ENCODE measurements at places on chromosomes 5 and 9. TPM values are rescaled to one million over a fixed set of nuclear protein-coding genes. Genes with fewer than 3 reads are reported as not detected.

DNA sequence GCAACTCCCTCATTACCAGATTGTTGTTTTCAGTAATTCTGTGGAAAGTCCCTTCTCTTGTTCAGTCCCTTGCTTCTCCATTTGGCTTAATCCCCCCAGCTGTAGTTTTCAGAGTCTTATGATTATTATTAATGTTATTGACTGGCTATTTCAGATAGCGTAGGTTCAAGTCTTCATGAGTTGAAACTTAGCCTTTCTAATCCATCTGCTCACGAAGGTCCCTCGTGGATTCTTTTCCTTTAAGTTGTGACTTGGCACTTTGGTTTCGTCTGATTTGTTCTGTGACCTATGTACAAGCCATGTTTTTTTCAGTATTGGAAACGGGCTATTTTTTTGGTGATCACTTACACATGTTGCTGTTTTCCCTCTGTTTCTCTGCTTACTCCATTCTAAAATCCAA lies 260.3 kb downstream of the TMEM167A start:
- no peak for DNase-seq

DNA sequence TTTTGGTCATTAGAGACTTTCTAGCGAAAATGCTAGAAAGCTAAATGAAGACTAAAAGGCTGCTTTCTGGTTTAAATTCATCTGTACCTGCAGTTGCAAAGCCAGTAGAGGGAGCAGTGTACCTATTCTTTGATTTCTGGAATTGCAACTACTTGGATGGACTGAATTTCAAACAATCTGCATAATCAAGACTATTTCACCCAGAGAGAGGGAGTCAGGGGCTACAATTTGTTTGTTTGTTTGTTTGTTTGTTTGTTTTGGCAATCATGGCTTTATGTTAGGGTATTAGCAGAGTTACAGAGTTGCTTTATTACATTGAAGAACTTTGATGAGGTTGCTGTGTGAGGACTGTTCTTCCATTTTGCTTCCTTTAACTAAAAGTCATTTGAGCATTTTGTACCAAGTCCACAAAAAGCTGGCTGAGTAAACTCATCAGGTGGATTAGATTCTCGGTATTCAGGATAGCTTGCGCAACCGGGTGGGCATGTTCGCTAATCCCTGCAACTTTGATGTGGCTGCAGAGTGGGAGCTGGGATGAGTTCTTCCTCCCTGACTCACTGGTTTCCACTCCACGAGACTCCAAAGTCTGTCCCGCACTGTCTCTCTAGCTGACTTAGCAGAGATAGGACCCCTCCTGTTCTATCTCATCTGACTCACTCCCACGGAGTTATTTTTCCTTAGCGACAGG lies 80.0 kb upstream of the TUT7 start:
- DNase-seq, result no peak

- DNase-seq, result peak; percentile 74
These were observed 1.2 kb downstream of the MIER3 start for GRCh38 chr5:56950626-56951125.

DNA sequence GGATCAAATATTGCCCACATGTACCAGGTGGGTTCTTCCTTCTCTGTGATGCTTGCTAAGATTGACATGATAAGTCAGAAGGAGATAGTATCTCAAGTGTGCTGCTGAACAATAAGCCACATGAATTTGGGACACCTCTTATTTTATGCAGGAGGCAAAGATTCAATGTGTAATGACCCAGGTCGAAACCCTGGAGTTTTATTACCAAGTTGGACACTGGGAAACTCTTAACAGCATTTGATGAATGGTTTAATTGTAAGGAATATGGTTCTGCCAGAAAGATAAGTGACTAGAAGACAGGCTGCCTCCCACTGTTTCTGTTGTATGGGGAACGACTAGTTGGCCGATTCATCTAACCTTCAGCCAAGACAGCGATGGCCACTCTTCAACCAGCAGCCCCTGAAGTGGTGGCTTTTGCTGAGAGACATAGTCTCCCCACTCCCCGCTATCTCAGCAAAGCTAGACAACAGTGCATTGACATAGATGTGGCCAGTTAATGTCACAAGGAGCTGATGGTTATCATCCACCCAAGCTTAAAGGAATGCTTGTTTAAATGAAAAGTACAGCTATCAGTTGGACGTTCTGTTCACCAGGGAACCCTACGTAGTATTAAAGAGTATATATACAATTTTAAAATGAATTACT lies 407.7 kb downstream of the KDM4C start:
- DNase-seq, result no peak

HMCN2 gene
- total RNA-seq, result 8.6 TPM

SLC1A3 gene
- total RNA-seq, result 27.8 TPM

DNA sequence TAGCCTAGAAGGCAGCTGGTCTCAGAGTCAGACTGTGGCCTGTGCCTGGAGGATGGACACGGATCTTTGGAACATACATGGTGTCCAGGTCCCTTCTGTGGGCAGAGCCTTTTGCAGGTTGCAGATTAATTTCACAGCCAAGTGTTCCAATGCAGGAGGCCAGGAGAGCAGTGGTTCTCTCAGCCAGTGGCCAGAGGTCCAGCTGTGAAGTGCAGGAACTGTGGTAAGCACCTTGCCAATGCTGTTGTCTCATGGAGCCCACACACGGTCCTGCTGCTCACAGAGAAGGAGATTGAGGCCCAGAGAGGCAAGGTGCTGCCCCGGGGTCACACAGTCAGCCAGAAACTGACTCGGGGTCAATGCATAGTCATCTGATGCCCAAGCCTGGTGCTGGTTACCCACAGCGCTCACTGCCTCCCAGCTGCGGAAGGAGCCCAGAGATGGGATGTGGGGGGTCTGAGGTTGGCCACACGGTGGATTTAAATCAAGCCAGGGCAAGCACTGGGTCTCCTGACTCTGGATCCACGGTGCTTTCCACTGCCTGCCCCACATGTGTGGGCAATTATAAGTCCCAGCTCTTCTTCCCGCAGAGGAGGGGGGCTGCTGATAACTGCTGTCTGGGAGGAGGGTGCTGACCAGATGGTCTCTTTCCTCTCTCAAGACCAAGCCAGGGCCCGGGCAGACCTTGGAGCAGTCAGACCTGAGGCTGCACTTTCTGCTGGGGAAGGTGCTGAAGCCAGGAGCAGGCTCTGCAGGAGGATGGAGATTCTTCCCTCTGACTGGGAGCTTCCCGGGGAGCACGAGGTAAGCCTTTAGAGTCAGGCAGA lies 2.8 kb downstream of the PDGFRB start:
- no peak for DNase-seq

GRCh38 chr5:10250806-10251276 lies 761 bp downstream of the CCT5 start:
- DNase-seq, result peak; percentile 28

GRCh38 chr5:106874974-106875373 lies 795.8 kb downstream of the EFNA5 start:
- DNase-seq, result no peak

GRCh38 chr5:5505815-5506214 lies 83.3 kb downstream of the ICE1 start:
- DNase-seq, result no peak

PRRT1B gene
- total RNA-seq, result 1.0 TPM

GRCh38 chr5:140338908-140339307 lies 7.5 kb downstream of the HBEGF start:
- no peak for DNase-seq

DNA sequence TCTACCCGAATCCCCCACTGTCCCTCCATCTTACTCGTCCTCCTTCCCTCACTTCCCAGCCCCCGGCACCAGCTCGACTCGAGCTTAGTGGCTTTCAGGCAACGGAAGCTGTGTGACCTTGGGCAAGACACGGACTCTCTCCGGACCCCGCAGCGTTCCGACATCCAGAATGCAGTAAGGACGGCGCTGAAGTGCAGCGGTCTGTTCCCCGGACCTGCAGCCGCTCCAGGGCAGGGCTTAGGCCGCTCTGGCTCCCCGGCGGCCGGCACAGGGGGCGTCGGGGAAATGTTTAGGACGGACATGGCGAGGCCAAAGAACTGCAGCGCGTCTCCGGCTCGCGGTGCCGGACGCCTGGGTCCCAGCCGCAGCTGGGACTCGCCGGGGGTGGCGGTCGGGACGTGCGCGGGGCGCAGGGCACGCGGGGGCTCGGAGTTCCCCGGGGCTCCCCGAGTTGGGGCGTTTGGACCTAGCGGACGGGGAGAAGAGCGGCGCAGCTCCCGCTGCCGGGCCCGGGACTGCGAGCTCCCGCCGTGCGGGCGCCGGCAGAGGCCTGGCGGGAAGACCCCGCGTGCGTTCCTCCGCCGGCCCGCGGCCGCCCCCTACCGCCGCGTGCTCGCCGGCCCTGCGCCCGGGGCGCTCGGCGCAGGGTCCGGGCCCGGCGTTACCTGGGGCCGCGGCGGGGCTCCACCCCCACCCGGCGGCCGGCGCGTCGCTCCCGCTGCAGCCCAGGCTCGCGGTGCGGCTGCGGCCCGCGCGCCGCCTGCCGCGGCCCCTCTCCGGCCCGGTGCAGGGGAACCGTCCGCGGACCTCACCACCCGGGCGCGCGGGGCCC lies 5.6 kb upstream of the RNF44 start:
- peak; percentile 80 for DNase-seq

DNA sequence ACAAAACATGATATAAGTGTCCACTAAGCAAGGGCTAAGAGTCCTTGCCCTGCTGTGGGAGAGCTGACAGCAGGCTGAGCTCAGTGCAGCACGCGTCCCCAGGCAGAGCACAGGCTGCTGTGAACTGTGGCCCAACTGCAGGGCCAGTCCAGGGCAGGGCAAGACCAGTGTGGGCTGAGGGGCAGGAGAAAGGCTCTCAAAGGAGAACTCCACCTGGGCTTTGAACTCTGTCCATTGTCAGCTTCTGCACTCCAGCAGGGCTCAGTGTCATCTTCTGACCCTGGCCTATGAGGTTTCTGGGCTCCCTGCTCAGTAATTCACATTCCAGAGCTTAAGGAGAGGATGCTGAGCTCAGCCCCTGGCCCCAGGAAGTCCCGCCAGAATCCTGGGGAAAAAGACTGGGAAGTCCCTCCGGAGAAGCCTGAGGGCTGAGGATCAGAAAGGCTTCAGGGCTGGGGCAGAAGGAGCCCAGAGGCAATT lies 37.4 kb downstream of the LHFPL2 start:
- DNase-seq, result no peak

GRCh38 chr9:120892748-120893610 lies 16.0 kb upstream of the PHF19 start:
- no peak for DNase-seq

DNA sequence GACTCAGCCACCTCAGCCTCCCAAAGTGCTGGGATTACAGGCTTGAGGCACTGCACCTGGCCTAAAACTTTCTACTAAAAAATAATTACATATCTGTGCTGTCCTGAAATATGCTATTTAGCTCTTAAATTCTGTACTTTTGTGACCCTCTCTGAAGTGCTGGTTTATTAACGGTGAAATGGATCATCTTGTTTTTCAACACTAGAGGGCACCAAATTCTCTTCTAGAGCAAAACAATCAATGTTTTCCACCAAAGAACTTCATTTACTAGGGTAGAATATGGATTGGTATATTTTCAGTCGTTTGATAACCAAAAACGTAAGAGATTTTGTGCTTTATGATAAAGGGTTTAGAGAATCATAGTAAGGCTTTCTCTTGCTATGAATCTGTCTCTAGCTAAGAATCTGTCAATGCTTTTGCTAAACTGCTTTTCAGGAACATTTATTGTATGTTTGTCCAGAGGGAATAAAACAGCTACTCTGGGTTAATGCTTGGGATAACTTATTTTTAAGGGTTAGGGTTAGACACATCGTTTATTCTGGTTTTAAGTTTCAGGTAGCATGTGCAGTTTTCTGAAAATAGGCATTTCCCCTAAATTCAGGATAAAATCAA lies 63.6 kb downstream of the RNF180 start:
- DNase-seq, result peak; percentile 53

- DNase-seq, result no peak
These were observed 12.2 kb upstream of the MEGF9 start for GRCh38 chr9:120726484-120726883.

FBLL1 gene
- total RNA-seq, result 0.47 TPM

GRCh38 chr5:169970911-169971765 lies 9.2 kb downstream of the INSYN2B start:
- no peak for DNase-seq

DNA sequence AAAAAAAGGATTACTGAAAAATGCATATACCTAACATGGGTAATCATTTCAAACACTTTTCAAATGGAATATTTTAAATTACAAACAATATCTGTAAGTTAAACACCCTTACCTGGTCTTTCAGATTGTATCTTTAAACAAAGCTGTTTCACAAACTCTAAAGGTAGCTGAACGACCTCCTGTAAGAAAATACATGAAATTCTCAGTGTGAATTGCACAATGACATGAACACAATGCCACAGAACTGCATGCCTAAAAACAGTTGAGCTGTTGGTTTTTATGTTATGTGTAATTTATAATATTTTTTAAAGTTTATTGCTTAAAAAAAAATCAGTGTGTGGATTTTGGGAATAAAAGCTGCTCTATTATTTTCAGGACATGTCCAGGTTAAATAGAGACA lies 17.5 kb downstream of the IPPK start:
- DNase-seq, result no peak

ASPN gene
- 1.5 TPM for total RNA-seq

GRCh38 chr5:72746736-72747135 lies 69.7 kb upstream of the TNPO1 start:
- DNase-seq, result no peak

Data from kidney (tissue), 22 donors.